ENCODE measurements at places on chromosomes 12 and 14.

- H3K4me1 ChIP-seq, result no peaks in the 10 kb centered on the region
- no peak for DNase-seq
- no peak overlapping the region for H3K27ac ChIP-seq
Measured at GRCh38 chr14:57302883-57303282, 34.1 kb downstream of the AP5M1 start.

DNA sequence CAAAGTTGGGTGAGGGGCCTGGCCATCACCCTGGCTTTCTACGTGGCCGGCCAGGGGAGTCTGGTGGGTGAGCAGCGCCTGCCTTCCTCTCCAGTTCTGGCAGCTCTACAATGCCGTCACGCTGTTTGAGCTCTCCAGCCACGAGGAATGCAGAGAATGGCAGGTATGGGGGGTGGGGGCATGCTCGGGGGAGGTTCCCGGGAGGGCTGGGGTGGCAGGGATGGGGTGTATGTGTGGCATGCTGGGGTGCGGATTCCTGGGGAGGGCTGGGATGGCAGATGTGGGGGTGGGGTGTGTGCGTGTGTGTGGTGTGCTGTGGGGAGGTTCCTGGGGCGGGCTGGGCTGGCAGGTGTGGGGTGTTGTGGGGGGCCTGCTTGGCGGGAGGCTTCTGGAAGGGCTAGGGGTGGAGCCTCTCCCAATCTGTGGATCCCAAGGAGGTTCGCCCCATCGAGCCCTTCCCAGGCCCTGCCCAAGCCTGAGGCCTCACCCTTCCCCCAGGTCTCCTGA is 18.5 kb downstream of the RHOF start:
- no peak overlapping the region for H3K27ac ChIP-seq
- no peaks in the 10 kb centered on the region for H3K27me3 ChIP-seq

DNA sequence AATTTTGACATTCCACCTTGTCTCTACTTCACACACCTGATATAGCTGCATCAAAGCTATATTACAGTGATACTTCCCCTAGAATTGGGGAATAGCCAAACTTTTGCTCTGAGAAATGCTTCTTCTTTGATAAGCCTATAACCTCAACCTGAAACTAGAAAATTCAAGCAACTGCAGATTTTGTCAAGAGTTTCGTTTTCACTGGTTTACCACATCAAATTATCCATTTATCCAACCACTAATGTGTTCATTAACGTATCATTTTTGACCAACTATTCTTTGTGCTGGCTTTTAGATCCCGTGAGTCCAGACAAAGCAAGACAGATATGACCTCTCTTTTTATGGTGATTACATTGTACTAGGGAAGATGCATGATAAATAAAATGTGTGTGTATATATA is 13.5 kb upstream of the TAS2R46 start:
- H3K36me3 ChIP-seq, result peaks cover 7% of the 10 kb centered on the region
- H3K4me3 ChIP-seq, result no peak overlapping the region
- no peak overlapping the region for H3K27ac ChIP-seq
- H3K4me1 ChIP-seq, result no peaks in the 10 kb centered on the region

- H3K27ac ChIP-seq, result no peak overlapping the region
- H3K36me3 ChIP-seq, result no peaks in the 10 kb centered on the region
- no peaks in the 10 kb centered on the region for H3K27me3 ChIP-seq
- no peak for DNase-seq
- H3K4me3 ChIP-seq, result no peak overlapping the region
Measured at GRCh38 chr14:74595006-74595735, 16.9 kb downstream of the LTBP2 start.

DNA sequence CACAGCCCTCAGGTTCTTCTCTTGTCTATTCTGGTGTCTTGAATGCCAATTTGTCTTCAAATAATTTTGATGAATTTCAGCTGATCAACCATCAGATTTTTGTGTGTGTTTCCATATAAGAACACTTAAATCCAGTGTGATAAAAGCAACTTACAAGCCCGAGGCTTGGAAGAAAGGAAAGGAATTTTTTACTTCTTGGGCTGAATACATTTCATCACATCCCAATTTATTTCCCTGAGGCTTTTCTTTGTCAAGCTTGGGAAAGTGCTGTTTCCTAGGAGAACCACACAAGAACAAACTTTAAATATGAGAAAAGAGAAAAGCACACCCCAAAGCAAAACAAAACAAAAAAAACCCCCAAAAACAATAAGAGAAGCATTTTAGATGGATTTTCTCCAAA is 26.6 kb downstream of the GPRC5D start:
- peaks cover 2% of the 10 kb centered on the region for H3K4me1 ChIP-seq
- no peak for DNase-seq
- H3K4me3 ChIP-seq, result no peak overlapping the region
- no peak overlapping the region for H3K27ac ChIP-seq

GRCh38 chr12:2805143-2805520 is 7.3 kb upstream of the ITFG2 start:
- H3K27ac ChIP-seq, result no peak overlapping the region
- H3K4me3 ChIP-seq, result no peak overlapping the region
- peaks cover 57% of the 10 kb centered on the region for H3K36me3 ChIP-seq
- DNase-seq, result no peak

GRCh38 chr14:99136047-99136400 is 136.0 kb downstream of the BCL11B start:
- no peak overlapping the region for H3K4me3 ChIP-seq
- no peak overlapping the region for H3K27ac ChIP-seq
- DNase-seq, result no peak
- H3K4me1 ChIP-seq, result no peaks in the 10 kb centered on the region

DNA sequence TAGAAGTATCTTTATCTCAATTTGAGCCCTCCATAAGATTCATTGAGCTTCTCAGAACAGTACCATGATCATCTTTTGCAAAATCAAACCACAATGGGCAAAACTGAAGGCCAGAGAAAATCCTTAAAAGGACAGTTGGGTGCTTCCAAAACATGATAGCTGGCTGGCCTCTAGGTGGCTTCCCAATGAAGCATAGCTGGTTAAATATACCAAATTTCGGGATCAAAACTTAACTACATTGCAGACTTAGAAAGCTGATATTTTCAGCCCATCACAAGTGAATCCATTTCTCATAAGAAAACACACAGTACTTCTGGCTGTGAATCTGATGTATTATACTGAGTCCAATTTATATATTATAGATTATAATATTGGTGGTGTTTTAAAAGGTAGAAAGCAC is 15.3 kb upstream of the PIK3C2G start:
- H3K27ac ChIP-seq, result no peak overlapping the region
- DNase-seq, result no peak
- no peaks in the 10 kb centered on the region for H3K36me3 ChIP-seq
- no peaks in the 10 kb centered on the region for H3K27me3 ChIP-seq
- no peaks in the 10 kb centered on the region for H3K4me1 ChIP-seq
- no peak overlapping the region for H3K4me3 ChIP-seq

GRCh38 chr12:90987101-90987500 is 17.7 kb downstream of the EPYC start:
- H3K4me3 ChIP-seq, result no peak overlapping the region
- peaks cover 3% of the 10 kb centered on the region for H3K4me1 ChIP-seq
- H3K27me3 ChIP-seq, result no peaks in the 10 kb centered on the region
- no peaks in the 10 kb centered on the region for H3K36me3 ChIP-seq
- DNase-seq, result no peak

GRCh38 chr14:69001375-69001774 is 22.3 kb upstream of the ACTN1 start:
- DNase-seq, result no peak
- H3K4me1 ChIP-seq, result peaks cover 13% of the 10 kb centered on the region
- H3K27ac ChIP-seq, result no peak overlapping the region
- H3K36me3 ChIP-seq, result no peaks in the 10 kb centered on the region
- H3K4me3 ChIP-seq, result no peak overlapping the region

GRCh38 chr12:113475451-113476175 is 3.9 kb upstream of the LHX5 start:
- H3K27me3 ChIP-seq, result peaks cover 14% of the 10 kb centered on the region
- peaks cover 4% of the 10 kb centered on the region for H3K4me1 ChIP-seq
- no peak overlapping the region for H3K27ac ChIP-seq

DNA sequence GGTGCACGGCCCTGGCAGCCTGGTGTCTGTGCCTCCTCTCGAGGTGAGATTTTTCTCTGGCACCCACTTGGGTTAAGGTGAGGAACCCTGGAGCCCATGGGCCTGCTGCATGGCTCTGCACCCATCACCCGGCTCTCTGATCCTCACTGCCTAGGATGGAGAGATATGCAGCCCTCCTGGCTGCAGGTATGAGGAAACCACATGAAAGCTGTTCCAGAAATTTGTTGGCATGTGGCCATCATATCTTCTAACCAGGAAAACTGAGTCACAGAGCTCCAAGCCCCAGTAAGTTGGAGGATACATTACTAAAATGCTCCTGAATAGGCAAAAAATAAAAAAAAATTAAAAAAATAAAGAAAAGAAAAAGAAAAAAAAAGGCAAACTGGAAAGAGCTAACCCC is 39.3 kb upstream of the DDX11 start:
- no peak overlapping the region for H3K27ac ChIP-seq
- no peak for DNase-seq
- H3K27me3 ChIP-seq, result peaks cover 3% of the 10 kb centered on the region

DNA sequence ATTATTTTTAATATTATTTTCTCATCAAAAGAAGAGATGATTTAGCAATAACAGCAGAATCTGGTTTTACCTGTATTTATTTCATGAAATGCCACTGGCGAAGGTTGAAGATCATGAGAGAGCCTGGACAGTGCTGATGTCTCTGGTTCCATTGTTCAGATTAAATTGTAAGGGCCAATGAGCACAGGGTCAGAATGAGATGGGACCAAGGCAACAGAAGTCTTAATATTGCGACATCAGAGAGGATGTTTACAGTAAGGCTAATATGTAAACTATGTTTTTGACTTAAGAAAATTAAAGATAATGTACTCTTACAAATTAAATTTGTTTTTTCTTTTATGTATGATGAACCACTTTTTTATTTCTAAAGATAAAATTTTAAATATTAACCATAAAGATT is 35.2 kb upstream of the KLRD1 start:
- no peaks in the 10 kb centered on the region for H3K27me3 ChIP-seq
- H3K4me3 ChIP-seq, result no peak overlapping the region
- no peak overlapping the region for H3K27ac ChIP-seq
- H3K36me3 ChIP-seq, result no peaks in the 10 kb centered on the region

GRCh38 chr14:92783813-92784431 is 10.2 kb upstream of the GOLGA5 start:
- H3K36me3 ChIP-seq, result no peaks in the 10 kb centered on the region
- H3K4me1 ChIP-seq, result no peaks in the 10 kb centered on the region
- DNase-seq, result peak; percentile 11
- H3K4me3 ChIP-seq, result no peak overlapping the region
- H3K27ac ChIP-seq, result no peak overlapping the region
- H3K27me3 ChIP-seq, result no peaks in the 10 kb centered on the region

DNA sequence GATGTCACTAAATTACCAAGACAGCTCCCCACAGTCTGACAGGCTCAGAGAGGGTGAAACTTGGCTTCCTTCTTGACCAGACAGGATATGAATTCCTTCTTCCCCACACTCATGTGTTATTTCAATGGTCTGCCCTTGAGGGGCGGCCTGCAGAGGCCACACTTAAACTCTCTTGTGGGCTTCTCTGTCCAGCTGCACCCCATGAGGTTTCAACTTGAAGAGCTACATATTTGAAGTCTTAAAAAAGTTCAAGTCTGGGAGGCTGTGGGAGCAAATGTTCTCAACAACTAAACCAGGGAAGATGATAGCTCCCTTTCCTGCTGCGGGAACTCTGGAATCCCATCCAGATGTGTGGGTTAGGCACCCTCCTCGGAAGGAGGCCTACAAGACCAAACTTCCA is 98.3 kb downstream of the TTC7B start:
- H3K27me3 ChIP-seq, result no peaks in the 10 kb centered on the region
- no peaks in the 10 kb centered on the region for H3K36me3 ChIP-seq
- H3K4me1 ChIP-seq, result no peaks in the 10 kb centered on the region
- DNase-seq, result no peak
- H3K27ac ChIP-seq, result no peak overlapping the region
- no peak overlapping the region for H3K4me3 ChIP-seq

GRCh38 chr12:45050751-45051571 is at the start of gene DBX2:
TSS of gene DBX2 (minus strand) at chr12:45051099. CDS start at chr12:45050927, 172 bp downstream.
- no peaks in the 10 kb centered on the region for H3K27me3 ChIP-seq
- H3K4me1 ChIP-seq, result no peaks in the 10 kb centered on the region
- peak within 1 kb of the TSS; percentile 31 for H3K4me3 ChIP-seq
- peak; percentile 40 for DNase-seq
- no peaks in the 10 kb centered on the region for H3K36me3 ChIP-seq

DNA sequence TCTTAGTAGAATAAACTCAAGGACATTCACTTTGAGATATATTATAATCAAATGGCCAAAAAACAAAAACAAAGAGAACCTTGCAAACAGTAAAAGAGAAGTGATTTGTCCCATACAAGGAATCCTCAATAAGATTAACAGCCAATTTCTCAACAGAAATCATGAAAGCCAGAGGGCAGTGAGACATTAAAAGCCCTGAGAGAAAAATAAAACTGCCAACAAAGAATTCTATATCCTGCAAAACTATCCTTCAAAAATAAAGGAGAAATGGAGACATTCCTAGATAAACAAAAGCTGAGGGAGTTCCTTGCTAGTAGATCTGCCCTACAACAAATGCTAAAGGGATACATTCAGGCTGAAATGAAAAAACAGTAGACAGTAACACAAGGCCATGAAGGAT is 78.1 kb downstream of the CMKLR1 start:
- H3K4me1 ChIP-seq, result peaks cover 3% of the 10 kb centered on the region
- no peaks in the 10 kb centered on the region for H3K27me3 ChIP-seq
- no peaks in the 10 kb centered on the region for H3K36me3 ChIP-seq
- H3K4me3 ChIP-seq, result no peak overlapping the region
- H3K27ac ChIP-seq, result no peak overlapping the region

GRCh38 chr12:127143020-127143419 is 1124.0 kb upstream of the TMEM132C start:
- H3K36me3 ChIP-seq, result no peaks in the 10 kb centered on the region
- peak; percentile 26 for DNase-seq
- no peaks in the 10 kb centered on the region for H3K27me3 ChIP-seq
- H3K4me1 ChIP-seq, result peaks cover 11% of the 10 kb centered on the region
- no peak overlapping the region for H3K27ac ChIP-seq

- no peaks in the 10 kb centered on the region for H3K27me3 ChIP-seq
- DNase-seq, result no peak
- no peaks in the 10 kb centered on the region for H3K36me3 ChIP-seq
Measured at GRCh38 chr12:41242603-41243002, 54.5 kb downstream of the PDZRN4 start.

DNA sequence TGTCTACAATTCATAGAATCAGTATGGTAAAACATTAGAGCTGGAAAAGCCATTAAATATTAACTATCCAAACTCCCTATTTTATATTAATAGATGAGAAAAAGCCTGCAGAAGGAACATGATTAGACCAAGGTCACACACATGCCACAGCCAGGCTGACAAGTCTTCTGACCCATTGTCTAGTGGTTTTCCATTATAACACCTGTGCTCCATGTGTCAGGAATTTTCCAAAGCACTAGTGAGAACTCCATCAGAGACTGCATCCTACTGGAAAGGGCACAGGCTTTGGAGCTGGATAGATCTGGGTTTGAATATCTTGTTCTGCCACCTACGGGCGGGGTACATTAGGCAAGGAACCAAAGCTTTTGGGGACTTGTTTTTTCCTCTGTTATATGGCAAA is 325.5 kb downstream of the RAD51B start:
- no peaks in the 10 kb centered on the region for H3K27me3 ChIP-seq
- no peak overlapping the region for H3K27ac ChIP-seq
- H3K36me3 ChIP-seq, result no peaks in the 10 kb centered on the region
- H3K4me1 ChIP-seq, result peaks cover 4% of the 10 kb centered on the region
- no peak for DNase-seq

- no peak overlapping the region for H3K27ac ChIP-seq
- DNase-seq, result no peak
- no peaks in the 10 kb centered on the region for H3K36me3 ChIP-seq
- no peaks in the 10 kb centered on the region for H3K27me3 ChIP-seq
- no peaks in the 10 kb centered on the region for H3K4me1 ChIP-seq
- no peak overlapping the region for H3K4me3 ChIP-seq
Measured at GRCh38 chr14:49559979-49560768, 26.0 kb downstream of the RPS29 start.

Data from neuronal stem cell (in vitro differentiated cells).